ENCODE measurements at places on chromosomes 6 and 20. TPM values are rescaled to one million over a fixed set of nuclear protein-coding genes. Genes with fewer than 3 reads are reported as not detected.

DNA sequence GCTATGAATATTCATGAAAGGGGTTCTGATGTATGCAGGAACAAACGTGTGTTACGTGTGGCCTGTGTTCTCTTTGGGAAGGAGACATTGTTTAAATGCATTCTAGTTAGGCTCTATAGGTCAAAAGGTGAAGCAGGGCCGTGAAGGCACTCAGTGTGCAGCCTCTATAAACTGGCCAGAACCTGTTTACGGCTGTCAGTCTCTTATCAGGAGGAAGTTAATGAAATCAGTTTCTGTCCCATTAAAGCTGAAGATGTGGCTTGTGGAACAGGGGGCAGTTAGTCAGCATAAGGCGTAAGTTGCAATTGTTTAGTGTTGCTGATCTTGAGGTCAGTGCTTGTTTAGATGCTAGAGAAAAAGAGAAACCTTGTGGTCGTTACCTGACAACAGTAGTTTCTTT lies 111.5 kb upstream of the KCNG1 start:
- no peaks in the 10 kb centered on the region for H3K4me1 ChIP-seq
- H3K36me3 ChIP-seq, result no peaks in the 10 kb centered on the region
- no peak for DNase-seq
- no peak overlapping the region for H3K27ac ChIP-seq
- H3K4me3 ChIP-seq, result no peak overlapping the region
- no peaks in the 10 kb centered on the region for H3K27me3 ChIP-seq

DNA sequence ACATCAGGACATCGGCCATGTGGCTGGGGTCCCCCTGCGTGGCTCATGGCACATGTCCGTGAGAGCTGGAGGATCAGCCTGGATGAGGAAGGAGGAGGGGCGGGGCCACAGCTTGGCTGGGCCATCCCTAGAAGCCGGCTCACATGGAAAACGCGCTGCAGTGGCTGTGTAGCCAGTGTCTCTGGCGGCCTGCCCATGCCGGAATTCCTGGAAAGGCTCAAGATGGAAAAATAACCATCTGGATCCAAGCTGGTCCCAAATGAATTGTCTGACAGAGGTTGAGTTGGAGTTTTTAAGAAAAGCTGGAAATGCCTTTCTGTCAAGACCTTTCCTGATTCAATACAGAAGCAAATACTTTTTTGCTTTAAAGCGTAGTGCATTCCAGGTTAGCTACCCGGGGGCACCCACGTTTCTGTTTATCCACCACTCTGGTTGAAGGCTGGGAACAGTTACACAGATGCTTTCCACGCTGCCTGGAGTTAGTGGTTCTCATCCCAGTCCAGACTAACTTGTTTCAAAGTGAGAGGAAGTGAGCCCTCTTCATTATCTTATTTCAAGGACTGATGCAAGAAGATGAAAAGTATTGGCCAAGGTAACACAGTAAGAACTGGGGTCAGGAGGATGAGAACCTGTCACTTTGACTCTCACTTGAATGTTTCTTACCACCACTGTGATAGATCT lies 99.0 kb downstream of the GMPR start:
- no peaks in the 10 kb centered on the region for H3K27me3 ChIP-seq
- H3K4me1 ChIP-seq, result peaks cover 18% of the 10 kb centered on the region
- no peaks in the 10 kb centered on the region for H3K36me3 ChIP-seq

- H3K27ac ChIP-seq, result no peak overlapping the region
- H3K36me3 ChIP-seq, result no peaks in the 10 kb centered on the region
- H3K4me3 ChIP-seq, result no peak overlapping the region
- DNase-seq, result no peak
- H3K27me3 ChIP-seq, result no peaks in the 10 kb centered on the region
These were observed 116.2 kb upstream of the JAG1 start for GRCh38 chr20:10790013-10790412.

GRCh38 chr20:59588236-59588855 lies 16.0 kb upstream of the PHACTR3 start:
- H3K4me3 ChIP-seq, result no peak overlapping the region
- H3K4me1 ChIP-seq, result no peaks in the 10 kb centered on the region
- no peaks in the 10 kb centered on the region for H3K36me3 ChIP-seq

- H3K4me3 ChIP-seq, result peak overlapping the region; percentile 91
- peak overlapping the region; percentile 93 for H3K27ac ChIP-seq
- peaks cover 9% of the 10 kb centered on the region for H3K4me1 ChIP-seq
These were observed 754 bp downstream of the HDDC2 start for GRCh38 chr6:125300992-125301434.

DNA sequence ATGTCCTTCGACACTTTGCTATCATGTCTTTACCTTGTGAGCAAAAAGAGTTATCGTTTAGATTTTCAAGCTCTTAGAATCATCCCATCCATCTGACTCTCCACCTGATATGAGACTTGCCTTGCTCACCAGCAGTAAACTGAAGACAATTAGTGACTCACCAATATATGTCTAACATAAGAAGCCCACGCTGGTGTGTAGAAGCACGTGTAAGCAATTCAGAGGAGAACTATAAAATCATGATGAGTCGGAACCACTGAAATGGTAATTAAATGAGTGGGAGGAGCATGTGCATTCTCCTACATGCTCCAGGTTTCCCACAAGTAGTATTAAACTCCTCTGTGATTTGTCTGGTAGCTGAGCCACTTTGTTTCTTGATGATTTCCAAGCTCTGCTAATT lies 181.6 kb upstream of the RNF217 start:
- no peaks in the 10 kb centered on the region for H3K36me3 ChIP-seq
- no peak overlapping the region for H3K4me3 ChIP-seq
- H3K27ac ChIP-seq, result no peak overlapping the region
- no peak for DNase-seq

DNA sequence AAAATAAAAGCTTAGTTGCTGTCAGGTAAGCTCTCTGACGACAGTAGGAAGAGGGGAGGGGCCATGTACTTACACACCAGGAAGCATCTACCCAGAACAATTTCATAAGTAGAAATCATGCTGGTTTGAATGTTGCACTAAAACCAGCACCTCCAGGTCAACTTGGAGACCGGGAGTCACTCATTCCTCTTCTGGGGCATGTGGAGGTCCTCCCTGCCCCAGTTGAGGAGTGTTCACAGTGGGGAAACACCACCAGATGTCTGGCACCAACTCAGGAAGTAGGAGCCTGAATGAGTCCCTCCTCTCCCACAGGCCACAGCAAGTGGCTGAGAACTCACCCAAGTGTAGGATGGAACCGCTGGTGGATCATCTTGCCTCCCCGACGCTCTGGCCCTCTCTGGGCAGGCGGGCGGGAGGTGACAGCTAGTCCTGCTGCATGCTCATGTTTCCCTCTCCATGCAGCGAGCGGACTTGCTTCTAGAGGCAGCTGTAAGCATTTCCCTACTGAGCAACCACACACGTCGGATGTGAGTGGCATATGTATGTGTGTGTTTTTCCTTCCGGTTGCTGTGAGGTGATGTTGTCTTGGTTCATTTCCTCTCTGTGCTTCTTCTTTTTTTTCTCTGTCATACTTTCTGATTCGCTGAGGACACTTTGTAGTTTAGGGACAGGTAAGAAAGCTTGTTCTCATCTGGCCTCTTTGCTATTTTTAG lies 149.5 kb upstream of the NEDD9 start:
- no peak overlapping the region for H3K4me3 ChIP-seq
- H3K36me3 ChIP-seq, result no peaks in the 10 kb centered on the region
- DNase-seq, result no peak

GRCh38 chr6:54629131-54629530 lies 217.4 kb upstream of the FAM83B start:
- no peaks in the 10 kb centered on the region for H3K36me3 ChIP-seq
- no peaks in the 10 kb centered on the region for H3K27me3 ChIP-seq
- H3K4me3 ChIP-seq, result no peak overlapping the region

GRCh38 chr6:158322400-158322723 lies 10.1 kb downstream of the TULP4 start:
- no peak overlapping the region for H3K27ac ChIP-seq
- no peaks in the 10 kb centered on the region for H3K36me3 ChIP-seq
- H3K4me1 ChIP-seq, result peaks cover 3% of the 10 kb centered on the region
- no peak overlapping the region for H3K4me3 ChIP-seq
- DNase-seq, result no peak

DNA sequence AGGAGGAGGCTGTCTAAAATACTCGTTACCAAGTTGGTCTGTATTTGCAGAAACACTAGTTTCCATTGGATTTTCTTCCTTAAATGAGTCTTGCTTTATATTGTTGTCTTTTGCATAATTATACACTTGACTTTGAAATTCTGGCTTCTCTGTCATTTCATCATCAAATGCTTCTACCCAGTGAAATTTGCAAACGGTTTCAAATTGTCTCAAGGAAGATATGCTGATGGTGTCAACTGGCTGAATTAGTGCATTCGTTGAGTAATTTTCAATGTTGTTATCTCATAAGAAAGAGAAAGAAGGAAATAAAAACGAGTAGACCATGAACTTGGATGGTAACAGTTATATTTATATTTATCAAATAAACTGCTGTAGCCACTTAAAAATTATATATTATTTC lies 10.8 kb downstream of the CAGE1 start:
- no peaks in the 10 kb centered on the region for H3K36me3 ChIP-seq
- no peak overlapping the region for H3K27ac ChIP-seq
- no peaks in the 10 kb centered on the region for H3K27me3 ChIP-seq

DNA sequence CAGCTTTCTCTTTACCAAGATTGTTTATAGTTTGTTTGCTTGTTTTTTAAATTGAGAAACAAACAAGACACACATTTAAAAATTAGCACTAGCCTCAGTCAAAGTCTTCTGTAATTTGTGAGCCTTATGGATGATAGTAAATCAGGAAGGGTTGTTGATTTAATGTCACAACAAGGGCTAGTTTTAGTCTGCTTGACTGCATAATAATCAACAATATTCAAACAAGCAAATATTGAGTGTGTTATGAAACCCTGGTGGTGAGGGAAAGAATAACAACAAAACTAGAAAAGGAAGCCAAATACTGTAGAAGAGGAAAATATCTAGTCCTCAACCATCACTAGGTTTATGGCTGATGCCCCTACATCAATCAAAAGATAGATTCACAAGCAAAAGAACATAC lies 228.6 kb downstream of the TBC1D7 start:
- H3K27me3 ChIP-seq, result no peaks in the 10 kb centered on the region
- no peaks in the 10 kb centered on the region for H3K4me1 ChIP-seq
- no peak for DNase-seq
- H3K27ac ChIP-seq, result no peak overlapping the region

GRCh38 chr20:25058051-25058846 lies at the start of gene ACSS1:
ACSS1 (minus strand) TSS chr20:25058139; CDS start chr20:25058102, 37 bp downstream.
- H3K4me1 ChIP-seq, result peaks cover 43% of the 10 kb centered on the region
- peak within 1 kb of the TSS; percentile 79 for H3K4me3 ChIP-seq
- H3K27me3 ChIP-seq, result no peaks in the 10 kb centered on the region
- peak within 1 kb of the TSS; percentile 83 for H3K27ac ChIP-seq
- DNase-seq, result peak; percentile 80

DNA sequence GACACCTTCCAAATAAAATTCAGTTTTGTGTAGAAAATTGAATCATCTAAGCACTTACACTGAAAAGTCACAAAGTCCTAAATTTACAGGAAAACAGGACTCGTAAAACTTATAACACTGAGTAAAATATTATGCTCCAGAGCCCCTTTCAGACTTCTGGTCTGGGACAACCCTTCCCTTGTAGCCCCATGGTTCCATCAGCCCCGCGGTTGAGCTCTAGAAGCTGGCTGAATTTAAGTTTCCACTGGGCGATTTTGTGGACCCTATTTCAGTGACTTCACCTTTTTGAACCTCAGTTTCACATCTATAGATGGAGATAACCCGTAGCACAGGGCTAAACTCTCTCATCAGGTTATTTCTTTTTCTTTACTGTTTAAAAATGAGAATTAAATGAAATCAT lies 117.7 kb upstream of the BACH2 start:
- H3K4me3 ChIP-seq, result no peak overlapping the region
- H3K36me3 ChIP-seq, result no peaks in the 10 kb centered on the region
- no peaks in the 10 kb centered on the region for H3K4me1 ChIP-seq

DNA sequence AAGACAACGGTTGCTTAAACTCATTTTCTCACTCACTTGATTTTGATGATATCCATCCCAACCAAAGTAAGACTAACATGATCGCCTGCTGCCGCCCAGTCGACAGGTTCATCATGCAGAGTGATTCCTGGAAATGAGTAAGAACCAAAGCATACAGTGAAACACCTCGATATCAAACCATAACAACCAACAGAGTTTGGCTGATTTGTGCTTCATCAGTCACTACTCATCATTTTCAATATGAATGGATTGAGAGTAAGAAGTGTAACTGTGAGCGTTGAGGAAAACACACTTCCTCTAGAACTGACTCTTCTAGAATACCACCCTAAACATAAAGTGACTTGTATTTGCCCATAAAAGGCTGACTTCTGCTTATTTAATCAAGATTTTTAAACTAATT lies 29.2 kb upstream of the ALDH8A1 start:
- no peaks in the 10 kb centered on the region for H3K36me3 ChIP-seq
- DNase-seq, result no peak
- no peaks in the 10 kb centered on the region for H3K4me1 ChIP-seq

GRCh38 chr6:148831064-148831463 lies 84.2 kb downstream of the UST start:
- H3K27me3 ChIP-seq, result no peaks in the 10 kb centered on the region
- H3K4me3 ChIP-seq, result no peak overlapping the region
- H3K27ac ChIP-seq, result no peak overlapping the region
- no peaks in the 10 kb centered on the region for H3K4me1 ChIP-seq
- H3K36me3 ChIP-seq, result no peaks in the 10 kb centered on the region

- H3K27ac ChIP-seq, result no peak overlapping the region
- DNase-seq, result no peak
- H3K27me3 ChIP-seq, result no peaks in the 10 kb centered on the region
- H3K36me3 ChIP-seq, result no peaks in the 10 kb centered on the region
- H3K4me1 ChIP-seq, result no peaks in the 10 kb centered on the region
These were observed 155.9 kb downstream of the SLC24A3 start for GRCh38 chr20:19368351-19368750.

Gene FAM184A
- total RNA-seq, result 36.3 TPM

Gene CALHM6
- total RNA-seq, result 9.7 TPM

Gene EMILIN3
- 3.7 TPM for total RNA-seq

Gene LY86
- 1.6 TPM for total RNA-seq

Gene TMEM217
- total RNA-seq, result 16.2 TPM

Gene NELFE
- 181 TPM for total RNA-seq

Gene SLC17A2
- total RNA-seq, result 0.31 TPM

Gene CST2
- total RNA-seq, result not detected

Gene C6orf141
- 41.3 TPM for total RNA-seq

Gene C6orf163
- total RNA-seq, result 12.5 TPM

Gene ANKEF1
- 32.4 TPM for total RNA-seq

Gene TPMT
- total RNA-seq, result 18.3 TPM

Gene UBD
- total RNA-seq, result 0.25 TPM

Gene VIP
- total RNA-seq, result 1.1 TPM
